Lung microvascular endothelial cell (primary cell): ENCODE measurements at places on chromosomes 4 and X. TPM values are rescaled to one million over a fixed set of nuclear protein-coding genes. Genes with fewer than 3 reads are reported as not detected.

FABP2 gene
- not detected in 2 replicates for total RNA-seq

DCAF8L2 gene
- not detected in 2 replicates for total RNA-seq

RS1 gene
- total RNA-seq = not detected in 2 replicates

IL9R gene
- total RNA-seq = not detected in 2 replicates

ENPEP gene
- under 0.01 TPM in 1 of 2 replicates, not detected in the other for total RNA-seq

ETFDH gene
- 9.8 and 12.3 TPM in 2 replicates for total RNA-seq

NLGN3 gene
- under 0.01 TPM in 2 replicates for total RNA-seq

SMIM10 gene
- 1.2 and 1.3 TPM in 2 replicates for total RNA-seq

CT45A3 gene
- not detected in 2 replicates for total RNA-seq

PDCL2 gene
- not detected in 2 replicates for total RNA-seq

ATP1B4 gene
- total RNA-seq = not detected in 2 replicates

HTT gene
- 26.6 and 34.3 TPM in 2 replicates for total RNA-seq

FHIP1A gene
- total RNA-seq = 0.22 and 0.60 TPM in 2 replicates

NCBP2L gene
- total RNA-seq = not detected in 2 replicates

TEX13D gene
- total RNA-seq = not detected in 2 replicates

TTC29 gene
- under 0.01 TPM in 1 of 2 replicates, not detected in the other for total RNA-seq

AMER1 gene
- 0.65 and 1.2 TPM in 2 replicates for total RNA-seq

ASMT gene
- not detected in 2 replicates for total RNA-seq

TRAM1L1 gene
- 0.65 and 0.79 TPM in 2 replicates for total RNA-seq
